ENCODE measurements at places on chromosomes 2 and 18. TPM values are rescaled to one million over a fixed set of nuclear protein-coding genes. Genes with fewer than 3 reads are reported as not detected.

DNA sequence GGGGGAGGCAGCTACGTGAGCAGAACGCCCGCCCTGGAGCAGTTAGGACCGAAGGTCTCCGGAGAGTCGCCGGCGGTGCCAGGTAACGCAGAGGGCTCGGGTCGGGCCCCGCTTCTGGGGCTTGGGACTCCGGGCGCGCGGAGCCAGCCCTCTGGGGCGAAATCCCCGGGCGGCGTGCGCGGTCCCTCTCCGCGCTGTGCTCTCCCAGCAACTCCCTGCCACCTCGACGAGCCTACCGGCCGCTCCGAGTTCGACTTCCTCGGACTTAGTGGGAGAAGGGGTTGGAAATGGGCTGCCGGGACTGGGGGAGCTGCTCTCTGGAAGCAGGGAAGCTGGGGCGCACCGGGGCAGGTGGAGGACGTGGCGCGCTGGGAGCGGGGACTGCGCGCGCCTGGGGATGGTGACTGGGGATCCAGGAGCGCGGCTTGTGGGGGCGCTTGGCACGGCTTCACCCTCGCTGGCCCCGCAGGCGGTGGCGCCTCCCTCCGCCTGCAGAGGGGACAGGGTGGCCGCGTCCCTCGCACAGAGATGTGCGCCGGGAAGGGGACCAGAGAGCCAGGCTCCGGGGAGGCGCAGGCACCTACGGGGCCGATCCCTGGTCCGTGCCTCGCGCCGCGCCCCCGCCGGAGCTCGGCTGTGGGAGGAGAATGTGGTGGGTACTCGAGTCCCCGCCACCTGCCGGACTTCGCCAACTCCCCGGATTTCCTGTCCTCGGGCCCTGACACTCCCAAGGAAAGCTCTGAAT is 688 bp downstream of the CDH20 start:
- DNase-seq, result peak; percentile 52

- no peak for DNase-seq
Measured at GRCh38 chr2:200396781-200397242, 90.3 kb downstream of the SPATS2L start.

DNA sequence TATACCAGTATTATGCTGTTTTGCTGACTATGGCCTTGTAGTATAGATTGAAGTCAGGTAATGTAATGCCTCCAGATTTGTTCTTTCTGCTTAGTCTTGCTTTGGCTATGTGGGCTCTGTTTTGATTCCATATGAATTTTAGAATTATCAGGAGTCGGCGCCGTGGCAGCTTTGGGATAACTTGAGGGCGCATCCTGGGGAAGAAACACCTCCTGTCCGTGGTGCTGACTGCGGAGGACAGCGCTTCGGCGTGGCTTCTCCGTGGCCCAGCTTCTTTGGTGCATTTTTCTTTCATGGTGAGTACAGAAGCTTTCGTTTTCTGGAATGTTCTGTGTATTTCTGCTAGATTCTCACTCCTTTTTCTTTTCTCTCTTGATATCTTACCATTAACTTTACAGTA is 25.2 kb downstream of the CCDC74A start:
- DNase-seq, result no peak

DNA sequence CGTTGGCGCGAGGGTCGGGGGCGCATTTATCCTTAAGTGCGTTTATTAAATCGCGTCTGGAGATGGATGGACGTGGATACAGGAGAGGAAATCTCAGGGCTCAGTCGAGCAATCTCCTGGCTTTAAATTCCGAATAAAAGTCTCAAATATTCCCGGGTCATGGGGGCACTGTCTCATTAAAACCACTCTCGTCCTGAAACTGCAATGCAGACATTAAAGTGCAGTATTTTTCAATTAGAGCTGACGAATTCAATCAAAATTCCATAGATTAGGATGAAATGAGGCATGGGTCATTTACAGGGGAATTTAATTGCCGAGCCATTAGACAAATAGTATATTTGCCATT is 10.7 kb upstream of the GBX2 start:
- DNase-seq, result no peak

Gene FABP1
- total RNA-seq, result not detected

GRCh38 chr18:7908681-7909299 is 341.7 kb downstream of the PTPRM start:
- DNase-seq, result no peak

All from occipital lobe (tissue), 3 donors.